HAP-1 (cell line): ENCODE measurements at places on chromosomes 6 and 20.

GRCh38 chr6:44132476-44132875, 5.1 kb downstream of the TMEM63B start:
- no peak for DNase-seq

GRCh38 chr6:116941727-116942126, 64.7 kb downstream of the RFX6 start:
- DNase-seq: no peak

- DNase-seq: no peak
Observed at GRCh38 chr20:57025261-57025660, 241.2 kb downstream of the BMP7 start.

GRCh38 chr20:44911264-44911921, 1.5 kb downstream of the PABPC1L start:
- DNase-seq: peak; percentile 90

- DNase-seq: no peak
Observed at GRCh38 chr6:53799340-53799739, 4.5 kb downstream of the LRRC1 start.

DNA sequence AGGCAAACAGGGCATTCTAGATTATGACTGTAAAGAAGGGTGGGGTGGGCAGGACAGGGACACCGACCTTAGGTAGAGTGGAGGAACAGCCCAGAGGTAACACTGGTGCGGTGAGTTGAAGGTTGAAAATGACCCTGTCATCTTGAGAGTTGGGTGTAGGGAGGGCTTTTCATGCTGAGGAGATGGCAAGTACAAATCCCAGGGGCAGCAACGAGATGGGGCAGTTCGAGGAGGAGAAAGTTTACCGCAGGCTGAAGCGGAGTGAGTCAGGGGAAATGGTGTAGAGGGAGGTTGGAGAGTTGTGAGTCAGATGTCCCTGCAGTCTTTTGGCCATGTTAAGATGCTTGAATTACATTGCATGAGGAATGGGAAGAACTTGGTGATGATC, 101.1 kb downstream of the HIVEP1 start:
- no peak for DNase-seq

- no peak for DNase-seq
Observed at GRCh38 chr20:61073376-61073775, 178.7 kb upstream of the CDH4 start.

DNA sequence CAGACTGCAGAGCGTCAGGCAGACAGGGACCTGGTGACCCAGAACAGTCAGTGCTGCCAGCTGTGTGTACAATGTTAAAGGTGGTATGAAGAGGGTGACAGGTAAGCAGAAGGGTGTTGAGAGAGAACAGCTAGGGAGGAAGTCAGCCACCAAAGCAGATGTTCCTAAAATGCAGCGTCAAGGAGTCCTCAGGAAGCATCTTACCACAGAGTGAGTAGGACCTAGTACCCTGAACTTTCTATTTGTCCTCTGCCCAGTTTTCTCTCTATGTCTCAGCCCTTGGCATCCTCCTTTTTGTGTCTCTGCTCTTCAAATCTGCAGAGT, 14.2 kb downstream of the STMND1 start:
- DNase-seq: no peak

GRCh38 chr6:148697895-148698440, 48.9 kb upstream of the UST start:
- no peak for DNase-seq
